ENCODE measurements at places on chromosomes 2 and 18. TPM values are rescaled to one million over a fixed set of nuclear protein-coding genes. Genes with fewer than 3 reads are reported as not detected.

CASP8 gene
- total RNA-seq, result 17.6 TPM

RAB17 gene
- total RNA-seq, result not detected

LOXHD1 gene
- total RNA-seq, result not detected

MC2R gene
- not detected for total RNA-seq

LOXL3 gene
- 18.6 TPM for total RNA-seq

STRADB gene
- 39.3 TPM for total RNA-seq

ZFP36L2 gene
- total RNA-seq, result 14.9 TPM

OXER1 gene
- 0.13 TPM for total RNA-seq

NEU4 gene
- not detected for total RNA-seq

ATL2 gene
- total RNA-seq, result 51.6 TPM

SLC16A14 gene
- 1.2 TPM for total RNA-seq

RRM2 gene
- total RNA-seq, result 60.6 TPM

CDKL4 gene
- total RNA-seq, result 0.32 TPM

GPR155 gene
- total RNA-seq, result 2.2 TPM

C2orf80 gene
- not detected for total RNA-seq

FLACC1 gene
- not detected for total RNA-seq

PLB1 gene
- not detected for total RNA-seq

CDH7 gene
- total RNA-seq, result not detected

TRIP12 gene
- 99.3 TPM for total RNA-seq

NEDD4L gene
- total RNA-seq, result 9.4 TPM

ASXL2 gene
- total RNA-seq, result 10.7 TPM

IAH1 gene
- 71.5 TPM for total RNA-seq

GCG gene
- total RNA-seq, result not detected

COL5A2 gene
- total RNA-seq, result 529 TPM

GPR45 gene
- not detected for total RNA-seq

FAM124B gene
- total RNA-seq, result 0.26 TPM

DUSP2 gene
- total RNA-seq, result 0.40 TPM

TMEM247 gene
- not detected for total RNA-seq

SLC14A1 gene
- not detected for total RNA-seq

DSC1 gene
- not detected for total RNA-seq

AQP12B gene
- total RNA-seq, result not detected

LAMA3 gene
- 18.1 TPM for total RNA-seq

MALL gene
- 1.6 TPM for total RNA-seq

DIPK1C gene
- total RNA-seq, result not detected

MLPH gene
- 47.4 TPM for total RNA-seq

PLEK gene
- total RNA-seq, result not detected

ZNF521 gene
- 15.4 TPM for total RNA-seq
